ENCODE measurements at places on chromosomes 7 and 10.

- DNase-seq, result no peak
Observed at GRCh38 chr7:48438206-48438605, 266.9 kb downstream of the ABCA13 start.

GRCh38 chr10:113430634-113431397 is 122.0 kb upstream of the HABP2 start:
- no peak for DNase-seq

GRCh38 chr10:80139265-80139664 is 6.7 kb downstream of the PLAC9 start:
- DNase-seq, result no peak

- DNase-seq, result no peak
Observed at GRCh38 chr10:133268532-133268931, 8.1 kb downstream of the ADAM8 start.

- no peak for DNase-seq
Observed at GRCh38 chr10:111208951-111209350, 132.1 kb downstream of the ADRA2A start.
